GDM1 (cell line): ENCODE measurements at places on chromosomes 13 and 19.
A peak's percentile ranks its signal among the peaks of the same experiment; 100 is the strongest.

- DNase-seq: no peak
These were observed 1705.0 kb downstream of the OLFM4 start for GRCh38 chr13:54733639-54734038.

DNA sequence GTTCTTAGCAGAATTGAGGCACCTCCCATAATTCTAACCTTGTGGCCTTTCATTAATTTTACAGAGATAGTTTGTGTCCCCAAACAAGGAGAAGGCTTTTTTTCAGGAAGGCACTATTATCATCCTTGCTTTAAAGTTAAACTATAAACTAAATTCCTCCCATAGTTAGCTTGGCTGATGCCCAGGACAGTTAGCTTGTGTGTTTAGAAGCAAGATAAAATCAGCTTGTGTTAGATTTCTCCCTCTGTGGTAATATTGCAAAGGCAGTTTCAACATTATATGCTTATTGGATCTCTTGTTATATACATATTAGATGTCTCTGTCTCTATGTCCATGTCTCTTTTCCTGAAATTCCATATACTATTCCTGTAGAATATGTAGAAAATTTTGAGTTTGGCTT, 342.7 kb downstream of the TBC1D4 start:
- DNase-seq: no peak

DNA sequence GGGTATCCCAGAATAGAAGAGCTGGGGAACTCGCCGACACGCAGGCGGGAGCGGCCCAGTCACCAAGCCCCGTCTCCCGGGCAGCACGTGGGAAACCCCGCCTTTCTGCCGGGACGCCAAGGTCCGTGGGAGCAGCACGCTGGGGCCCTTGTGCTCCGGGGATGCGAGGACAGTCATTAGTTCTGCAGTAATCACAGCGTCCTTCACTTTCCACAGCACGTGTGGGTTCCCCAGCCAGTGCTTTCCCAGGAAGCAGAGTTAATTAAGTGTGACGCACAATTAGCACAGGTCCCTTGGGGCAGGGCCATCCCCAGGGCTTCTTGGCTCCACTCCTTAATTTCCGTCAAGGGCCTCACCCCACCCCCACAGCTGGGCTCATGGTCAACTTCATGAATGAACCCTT, 64.3 kb upstream of the C13orf46 start:
- no peak for DNase-seq

DNA sequence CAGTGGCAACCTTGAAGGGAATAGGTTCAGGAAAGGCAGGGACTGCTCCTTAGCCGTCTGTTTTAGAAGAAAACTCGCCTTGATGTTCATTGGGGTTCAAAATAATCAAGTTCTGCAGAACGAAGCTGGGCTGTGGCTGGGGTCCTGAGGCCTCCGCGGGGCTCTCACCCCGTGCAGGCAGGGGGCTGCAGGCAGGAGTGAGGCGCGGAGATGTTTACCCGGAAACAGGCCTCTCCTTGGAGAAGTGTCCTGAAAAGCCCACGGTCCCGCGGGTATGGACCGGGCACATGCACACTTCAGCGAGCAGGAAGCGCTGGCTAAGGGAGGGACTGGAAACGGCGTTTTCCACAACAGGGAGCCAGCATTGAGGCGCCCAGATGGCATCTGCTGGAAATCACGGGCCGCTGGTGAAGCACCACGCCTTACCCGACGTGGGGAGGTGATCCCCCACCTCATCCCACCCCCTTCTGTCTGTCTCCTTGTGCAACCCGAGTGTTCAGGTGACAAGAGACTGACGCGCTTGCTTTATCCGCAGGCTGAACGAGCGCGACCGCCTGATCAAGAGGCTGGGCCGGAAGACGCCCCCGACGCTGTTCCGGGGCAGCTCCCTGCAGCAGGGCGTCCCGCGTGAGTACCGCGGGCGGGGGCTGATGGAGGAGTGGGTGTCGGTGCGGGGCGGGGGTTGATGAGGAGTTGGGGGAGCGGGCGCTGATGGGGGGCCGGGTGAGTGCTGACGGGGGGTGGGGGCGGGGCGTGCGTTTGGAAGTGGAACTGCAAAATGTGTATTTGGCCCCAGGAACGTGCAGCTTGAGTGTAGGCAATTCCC, 39.6 kb downstream of the SHISA2 start:
- no peak for DNase-seq

DNA sequence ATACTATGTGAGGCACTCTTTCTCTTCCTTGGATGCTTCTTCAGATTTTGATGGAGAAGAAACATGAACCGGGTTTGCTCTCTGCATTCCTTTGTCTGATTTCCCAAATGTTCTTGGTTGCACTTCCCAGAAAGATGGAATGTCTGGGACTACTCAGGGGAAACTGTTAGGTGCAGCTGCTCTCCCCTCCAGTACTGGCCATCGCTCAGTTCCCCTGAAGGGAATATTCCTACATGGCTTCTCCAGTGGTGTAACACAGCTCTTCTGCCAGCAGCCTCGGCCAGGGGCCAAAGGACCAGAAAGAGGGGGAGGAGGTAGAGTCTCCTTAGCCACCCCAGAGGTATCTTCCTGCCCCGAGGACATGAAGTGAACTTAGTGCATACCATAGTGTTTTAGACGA, 33.5 kb upstream of the SPRY2 start:
- no peak for DNase-seq

DNA sequence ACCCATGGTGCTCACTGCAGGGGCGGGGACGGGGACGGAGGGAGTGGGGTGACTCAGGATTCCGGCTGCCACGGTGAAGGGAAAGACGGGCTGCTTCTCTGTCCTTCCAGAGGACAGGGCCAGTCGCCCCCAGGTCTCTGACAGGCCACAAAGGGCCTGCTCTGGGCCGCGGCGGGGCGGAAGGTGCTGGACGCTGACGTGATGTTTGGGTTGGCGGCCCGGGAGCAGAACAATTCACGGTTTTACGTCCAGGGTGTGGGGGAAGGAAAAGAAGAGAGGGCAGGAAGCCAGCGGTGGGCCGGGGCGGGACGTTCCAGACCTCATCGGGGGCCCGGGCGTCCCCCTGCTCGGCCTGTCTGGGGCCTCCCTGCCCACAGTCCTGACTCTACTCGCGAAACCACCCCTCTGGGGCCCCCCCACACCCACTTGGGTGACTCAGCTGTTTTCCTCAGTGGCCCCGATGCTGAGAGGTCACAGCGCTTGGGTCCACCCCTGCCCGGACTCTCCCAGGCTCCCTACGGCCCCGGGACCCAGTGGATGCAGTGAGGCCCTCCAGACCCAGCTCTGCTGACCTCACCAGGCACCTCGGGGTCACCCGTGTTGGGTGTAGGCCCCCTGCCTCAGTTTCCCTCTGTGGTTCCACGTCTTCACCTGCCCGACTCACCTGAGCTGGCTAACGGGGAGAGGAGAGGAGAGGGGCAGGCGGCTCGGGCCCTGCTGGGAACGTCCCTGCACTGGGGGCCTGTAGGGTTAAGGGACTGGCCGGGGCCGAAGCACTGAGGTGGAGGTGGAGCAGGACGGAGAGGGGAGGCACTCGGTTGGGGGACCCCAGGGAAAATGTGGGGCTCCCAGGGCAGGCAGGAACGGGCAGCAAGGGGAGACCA, 29.2 kb downstream of the PIP5K1C start:
- DNase-seq: no peak

DNA sequence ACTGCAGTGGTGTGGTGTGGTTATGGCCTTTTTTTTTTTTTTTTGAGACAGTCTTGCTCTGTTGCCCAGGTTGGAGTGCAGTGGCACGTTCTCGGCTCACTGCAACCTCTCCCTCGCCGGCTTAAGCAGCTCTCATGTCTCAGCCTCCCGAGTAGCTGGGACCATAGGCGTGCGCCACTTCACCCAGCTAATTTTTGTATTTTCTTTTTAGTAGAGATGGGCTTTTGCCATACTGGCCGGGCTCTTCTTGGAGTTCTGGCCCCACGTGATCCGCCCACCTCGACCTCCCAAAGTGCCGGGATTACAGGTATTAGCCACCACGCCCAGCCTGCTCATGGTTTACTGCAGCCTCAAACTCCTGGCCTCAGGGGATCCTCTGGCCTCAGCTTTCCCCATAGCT, 7.0 kb downstream of the PDCD2L start:
- DNase-seq: no peak

DNA sequence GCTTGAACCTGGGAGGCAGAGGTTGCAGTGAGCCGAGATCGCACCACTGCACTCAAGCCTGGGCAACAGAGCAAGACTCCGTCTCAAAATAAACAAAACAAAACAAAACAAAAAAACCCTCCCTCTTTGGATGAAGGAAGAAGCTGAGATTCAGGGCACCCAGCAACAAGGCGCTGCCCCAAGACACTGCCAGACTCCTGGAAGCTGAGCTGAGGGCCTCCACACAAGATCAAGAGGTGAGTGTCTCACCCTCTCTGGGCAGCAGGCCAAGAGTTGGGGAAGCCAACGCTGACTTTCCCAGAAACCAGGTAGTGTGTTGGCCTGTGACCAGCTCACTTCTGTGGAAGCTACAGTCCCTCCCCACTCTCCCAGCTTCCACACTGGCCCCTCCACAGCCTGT, 3.7 kb upstream of the TYROBP start:
- DNase-seq: no peak

- no peak for DNase-seq
These were observed 146.9 kb downstream of the ZNF486 start for GRCh38 chr19:20313894-20314293.

DNA sequence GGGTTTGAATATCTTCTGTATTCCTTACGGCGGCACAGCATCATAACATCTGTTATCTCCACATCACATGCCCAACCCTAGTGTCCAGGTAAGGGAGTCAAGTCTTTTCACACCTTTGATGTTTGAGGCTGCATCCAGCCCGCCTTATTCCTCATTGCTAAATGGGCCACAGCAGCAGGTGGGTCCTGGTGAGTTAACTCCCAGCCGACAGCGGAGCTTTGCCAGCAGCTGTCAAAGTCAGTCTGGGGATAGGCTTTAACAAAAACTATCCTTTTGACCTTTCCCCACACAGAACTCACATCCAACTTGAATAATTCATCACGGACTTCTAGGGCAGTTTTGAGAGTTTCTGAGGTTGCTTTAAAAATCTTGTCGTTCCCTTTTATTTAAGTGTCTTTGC, 235.1 kb downstream of the DLEU7 start:
- DNase-seq: no peak

DNA sequence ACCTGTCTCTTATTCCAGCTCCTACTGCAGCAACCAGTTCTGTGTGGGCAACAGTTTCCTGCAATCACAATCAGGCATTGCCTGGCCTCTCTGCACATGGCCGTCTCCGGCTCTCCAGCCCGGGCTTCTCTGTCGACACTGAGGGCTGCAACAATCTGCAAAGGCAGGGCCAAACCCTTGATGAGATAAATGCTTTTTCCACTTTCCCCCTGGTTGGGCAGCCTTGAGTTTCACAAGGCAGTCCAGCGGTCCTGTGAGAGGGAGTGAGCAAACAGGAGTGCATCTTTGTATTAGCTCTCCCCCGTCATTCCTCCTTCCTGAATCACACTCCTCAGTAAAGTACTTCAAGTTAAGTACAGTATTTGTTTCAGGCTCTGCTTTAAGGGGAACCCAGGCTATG, 40.7 kb upstream of the VWA8 start:
- no peak for DNase-seq

DNA sequence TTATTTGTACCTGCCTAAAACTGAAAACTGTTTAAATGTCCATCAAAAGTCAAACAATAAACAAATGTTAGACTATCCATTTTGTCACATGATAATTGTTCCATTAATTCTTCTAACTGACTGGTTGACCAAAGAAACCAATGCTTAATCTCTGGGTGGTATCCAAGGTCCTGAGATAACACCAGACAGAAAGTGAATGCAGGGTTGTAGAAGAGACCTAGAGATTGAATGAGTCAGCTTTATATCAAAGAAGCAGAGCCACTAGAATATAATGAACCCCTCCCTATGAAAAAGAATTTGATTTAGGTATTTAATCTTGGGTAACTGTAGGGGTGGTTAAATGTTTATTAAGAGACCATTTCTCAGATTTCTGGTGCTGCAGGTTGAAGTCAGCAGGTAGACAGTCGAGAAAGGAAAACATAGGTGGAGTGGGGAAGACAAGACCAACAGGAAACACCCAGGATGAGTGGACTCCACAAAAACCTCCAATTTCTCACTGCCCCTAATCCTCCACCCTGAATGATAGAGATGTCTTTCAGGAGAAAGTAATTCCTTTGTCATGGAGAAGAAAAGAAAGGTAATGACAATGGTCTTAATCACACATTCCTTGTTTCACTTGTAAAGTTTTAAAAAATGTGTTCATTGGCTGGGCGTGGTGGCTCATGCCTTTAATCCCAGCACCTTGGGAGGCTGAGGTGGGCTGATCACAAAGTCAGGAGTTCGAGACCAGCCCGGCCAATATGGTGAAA, 536.4 kb downstream of the IRS2 start:
- DNase-seq: no peak

DNA sequence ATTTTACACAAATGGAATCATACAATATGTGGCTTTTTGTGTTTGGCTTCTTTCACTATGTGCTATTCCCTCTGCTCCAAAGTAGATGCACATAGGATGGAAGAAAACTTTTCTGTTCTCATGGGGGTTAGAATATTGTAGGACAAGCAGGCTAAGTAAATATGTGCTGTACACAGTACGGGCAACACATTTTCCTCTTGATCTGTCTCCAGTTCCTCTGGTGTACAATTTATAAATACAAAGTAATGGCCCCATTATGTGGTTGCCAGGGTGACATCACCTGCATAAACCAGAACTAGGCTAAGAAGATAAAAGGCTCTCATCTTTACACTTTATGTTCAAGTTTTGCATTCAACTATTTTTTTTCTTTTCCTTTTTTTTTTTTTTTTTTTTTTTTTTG, 41.0 kb upstream of the SOX21 start:
- DNase-seq: no peak

DNA sequence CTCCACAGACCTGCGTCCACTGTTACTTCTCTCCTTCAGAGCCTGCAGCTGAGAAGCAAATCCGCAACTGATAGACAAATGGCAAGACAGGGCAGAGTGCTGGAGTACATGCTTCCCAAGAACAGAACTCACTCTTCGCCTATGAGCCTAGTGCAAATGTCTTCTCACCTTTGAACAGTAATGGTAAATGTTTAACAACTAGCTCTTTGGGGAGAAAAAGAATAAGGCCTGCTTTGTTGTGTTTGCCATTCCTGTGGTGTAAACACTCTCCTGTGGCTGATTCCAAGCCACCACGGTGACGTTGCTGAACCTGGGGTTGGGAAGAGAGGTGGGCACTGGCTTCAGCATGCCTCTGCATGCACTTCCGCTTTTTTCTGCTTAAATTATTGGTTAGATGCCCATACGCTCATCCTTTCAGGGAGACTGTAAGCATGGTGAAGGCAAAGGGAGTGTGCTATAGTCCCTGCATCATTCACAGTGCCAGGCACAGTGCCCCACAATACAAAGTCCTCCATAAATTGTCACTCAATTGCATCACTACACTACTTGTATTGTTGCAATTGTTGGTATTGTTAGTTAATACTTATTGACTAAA, 28.1 kb upstream of the GTF3A start:
- DNase-seq: no peak

GRCh38 chr13:102870677-102871415, 25.0 kb downstream of the ERCC5 start:
- DNase-seq: peak; percentile 16

GRCh38 chr19:42475366-42475765, 32.6 kb upstream of the CXCL17 start:
- no peak for DNase-seq

DNA sequence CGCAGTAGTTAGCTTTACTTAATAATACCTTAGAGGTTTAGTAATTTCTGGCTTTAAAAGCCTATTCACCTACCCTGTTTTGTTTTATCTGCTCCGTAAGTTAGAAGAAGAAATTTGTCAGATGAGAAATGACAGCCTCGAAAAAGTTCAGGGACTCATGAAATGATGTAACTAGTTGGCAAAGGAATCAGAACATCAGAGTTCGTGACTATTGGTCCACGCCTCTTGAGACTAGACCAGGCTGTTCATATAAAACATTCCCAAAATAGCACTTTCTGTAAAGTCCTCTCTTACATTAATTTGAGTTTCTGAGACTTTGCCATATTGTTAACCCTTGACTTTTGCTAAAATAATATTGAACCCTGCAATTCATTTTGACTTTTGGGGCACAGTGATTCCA, 92.0 kb downstream of the HS6ST3 start:
- no peak for DNase-seq
